T-helper 1 cell (primary cell): ENCODE measurements at places on chromosomes 3 and 15.
A peak's percentile ranks its signal among the peaks of the same experiment; 100 is the strongest.

- DNase-seq: no peak
These were observed 278.5 kb upstream of the UMPS start for GRCh38 chr3:124451630-124452317.

GRCh38 chr3:152321200-152321954 is 52.6 kb downstream of the MBNL1 start:
- no peak for DNase-seq

GRCh38 chr15:42577514-42578031 is 2.2 kb downstream of the STARD9 start:
- no peak for DNase-seq

GRCh38 chr3:196624067-196624790 is 15.3 kb upstream of the NRROS start:
- peak; percentile 61 for DNase-seq
